Activated gamma-delta T cell treated with anti-CD3 and anti-CD28 coated beads, Interleukin-2, amount 50 U/mL, for 16 hours (primary cell): ENCODE measurements at places on chromosomes 4 and X.

GRCh38 chrX:137548261-137548660, 17.7 kb upstream of the ZIC3 start:
- no peak for DNase-seq

GRCh38 chrX:46152756-46153155, 392.5 kb downstream of the ZNF674 start:
- no peak for DNase-seq

- no peak for DNase-seq
Observed at GRCh38 chr4:71380788-71381187, 42.0 kb downstream of the SLC4A4 start.

DNA sequence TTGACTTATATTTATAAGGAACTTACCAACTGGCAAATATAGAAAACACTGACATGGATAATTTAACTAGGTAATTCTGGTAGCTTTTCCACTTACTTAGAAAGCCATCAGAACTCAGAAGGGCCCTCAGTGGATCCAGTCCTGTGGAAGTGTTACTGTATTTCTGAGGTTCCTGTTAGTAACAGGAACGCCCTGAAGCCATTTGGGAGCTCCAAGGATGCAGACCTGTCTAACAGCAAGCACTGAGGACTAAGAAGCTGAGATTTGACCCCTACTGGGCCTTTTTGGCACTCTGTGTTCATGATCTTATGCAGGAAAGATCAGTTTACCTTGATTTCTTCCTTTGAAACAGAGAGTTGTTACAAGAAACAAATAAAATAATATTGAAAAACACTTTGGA, 46.0 kb upstream of the TLL1 start:
- no peak for DNase-seq

DNA sequence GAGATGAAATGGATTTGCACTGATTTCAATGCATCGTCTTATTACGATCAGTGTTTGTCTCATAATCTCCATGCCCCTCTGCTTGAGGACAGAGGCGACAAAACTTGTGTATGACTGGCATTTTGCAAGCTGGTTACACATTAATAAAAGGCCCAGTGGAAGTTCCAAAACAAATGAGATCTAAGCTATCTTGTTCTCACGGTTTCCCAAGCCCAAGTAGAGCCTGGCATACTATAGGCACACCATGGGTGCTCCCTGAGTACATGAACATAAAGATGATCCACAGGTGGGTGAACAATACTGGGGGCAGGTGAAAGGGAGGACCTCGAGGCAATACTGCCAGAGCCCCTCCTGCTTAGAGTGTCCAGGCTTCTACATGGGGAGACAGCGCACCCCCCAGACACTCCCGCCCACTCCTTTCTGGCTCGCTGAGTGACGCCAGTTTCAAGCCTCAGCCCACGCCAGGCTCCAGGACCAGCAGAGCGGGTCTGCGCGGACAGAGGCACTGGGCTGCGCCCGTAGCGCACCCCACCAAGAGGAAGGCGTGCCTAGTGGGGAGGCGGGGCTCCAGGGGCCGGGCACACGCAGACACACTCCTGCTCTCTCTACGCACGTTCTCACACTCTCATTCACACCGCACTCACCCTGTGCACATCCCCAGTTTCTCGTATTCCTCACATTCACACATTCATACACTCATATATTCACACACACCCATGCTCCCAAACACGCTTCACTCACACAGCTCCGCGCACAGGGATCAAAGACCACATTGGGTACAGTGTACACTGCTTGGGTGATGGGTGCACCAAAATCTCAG, 8.9 kb upstream of the GSX2 start:
- DNase-seq, result no peak
